ENCODE measurements at places on chromosomes 11 and 22.

GRCh38 chr11:79434283-79434682, 6.5 kb downstream of the TENM4 start:
- DNase-seq, result peak; percentile 44

GRCh38 chr11:19827399-19828135, 114.9 kb downstream of the NAV2 start:
- DNase-seq, result no peak

GRCh38 chr11:47797633-47798032, 30.5 kb upstream of the FNBP4 start:
- DNase-seq, result peak; percentile 89

GRCh38 chr11:19499999-19500398, 212.6 kb upstream of the NAV2 start:
- peak; percentile 68 for DNase-seq

DNA sequence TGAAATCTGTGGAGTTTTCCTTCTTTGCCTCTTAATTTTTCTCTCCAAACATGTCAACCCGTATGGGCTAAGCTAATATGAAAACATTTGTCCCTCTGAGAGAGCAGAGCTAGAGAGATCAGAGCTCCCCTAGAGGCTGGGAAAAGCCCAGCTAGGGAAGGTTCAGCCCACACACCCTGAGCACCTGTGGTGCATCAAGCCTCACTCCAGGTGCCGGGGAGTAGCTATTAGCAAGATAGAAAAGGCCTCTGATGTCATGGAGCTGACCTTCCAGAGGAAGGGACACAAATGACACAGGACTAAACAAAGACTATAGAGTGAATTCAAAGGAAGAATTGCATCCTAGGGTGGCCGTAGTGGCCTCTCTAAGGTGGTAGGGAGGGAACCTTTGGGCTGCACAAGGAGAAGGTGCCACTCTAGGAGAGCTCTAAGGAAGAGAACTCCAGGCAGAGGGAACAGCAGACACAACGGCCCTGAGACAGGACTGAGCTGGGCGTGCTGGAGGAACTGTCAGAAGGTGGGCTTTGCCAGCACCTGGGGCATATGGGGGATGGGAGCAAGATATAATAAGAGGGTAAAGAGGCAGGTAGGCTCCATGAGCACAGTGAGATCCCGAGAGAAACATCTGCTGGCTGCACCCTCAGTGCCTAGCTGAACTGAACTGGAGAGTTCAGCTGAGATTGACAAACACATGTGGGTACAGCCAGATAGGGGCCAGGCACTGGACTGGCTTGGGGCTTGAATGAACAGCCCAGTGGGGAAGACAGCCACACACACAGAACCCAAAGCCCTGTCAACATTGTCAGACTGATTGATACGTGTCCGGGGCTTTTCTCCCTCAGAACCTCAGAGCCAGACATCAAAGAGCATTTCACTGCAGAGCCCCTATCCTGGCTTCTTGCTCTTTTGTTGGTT, 65.5 kb upstream of the DRD2 start:
- no peak for DNase-seq

DNA sequence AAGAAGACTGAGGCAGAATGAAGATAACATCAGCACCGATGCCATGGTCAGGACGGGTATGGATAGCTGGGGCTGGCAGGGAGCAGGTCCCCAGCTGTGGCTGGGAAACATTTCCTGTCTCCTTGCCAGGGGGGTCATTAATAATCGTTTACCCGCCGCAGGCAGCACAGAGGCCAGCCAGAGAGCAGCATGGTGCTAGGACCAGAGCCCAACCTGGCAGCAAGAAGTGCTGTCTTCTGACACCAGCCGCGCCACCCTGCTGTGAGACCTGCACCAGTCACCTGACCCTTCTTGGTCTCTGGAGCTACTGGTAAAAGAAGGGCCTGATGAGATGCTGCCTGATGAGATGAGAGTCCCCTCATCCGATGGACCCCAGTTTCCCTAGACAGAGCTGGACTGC, 36.3 kb downstream of the PDE2A start:
- no peak for DNase-seq

GRCh38 chr22:43289976-43290721, 53.0 kb downstream of the SCUBE1 start:
- peak; percentile 11 for DNase-seq

DNA sequence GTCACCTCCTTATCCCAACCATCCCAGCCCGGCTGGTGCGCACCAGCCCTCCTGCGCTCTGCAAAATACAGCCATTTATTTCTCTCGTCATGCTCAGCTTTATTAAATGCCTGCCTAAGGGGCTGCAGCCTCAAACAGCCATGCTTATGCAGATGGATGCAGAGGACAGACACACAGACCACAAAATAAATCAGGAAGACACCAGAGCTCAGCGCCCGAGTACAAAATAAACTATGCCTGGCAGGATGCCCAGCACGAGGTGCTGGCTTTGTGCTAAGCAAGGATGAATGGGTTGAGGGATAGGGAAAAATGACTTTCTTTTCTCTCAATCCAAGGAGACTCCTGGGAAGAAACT, 70.5 kb downstream of the RPUSD4 start:
- peak; percentile 70 for DNase-seq

- DNase-seq, result no peak
Measured at GRCh38 chr22:30718938-30719337, 24.3 kb downstream of the OSBP2 start.

DNA sequence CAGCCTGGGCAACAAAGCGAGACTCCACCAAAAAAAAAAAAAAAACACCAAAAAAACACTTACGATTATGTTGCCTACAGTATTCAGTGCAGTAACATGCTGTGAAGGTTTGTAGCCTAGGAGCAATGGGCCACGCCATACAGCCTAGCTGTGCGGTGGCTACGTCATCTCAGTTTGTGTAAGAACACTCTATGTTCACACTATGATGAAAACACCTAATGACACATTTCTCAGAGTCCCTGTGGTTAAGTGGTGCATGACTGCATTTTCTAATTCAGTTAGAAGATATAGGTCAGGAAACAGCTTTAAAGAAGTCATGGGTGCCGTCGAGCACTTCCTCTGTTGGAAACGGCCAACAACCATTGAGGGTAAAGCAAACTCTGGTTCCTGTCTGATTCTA, 75.7 kb upstream of the ANO1 start:
- DNase-seq, result no peak

GRCh38 chr11:92929246-92929645, 40.2 kb upstream of the MTNR1B start:
- DNase-seq, result no peak

GRCh38 chr22:43669190-43669589, 142.9 kb downstream of the EFCAB6 start:
- no peak for DNase-seq

- DNase-seq, result peak; percentile 42
Measured at GRCh38 chr11:12871788-12872321, 137.3 kb upstream of the RASSF10 start.

DNA sequence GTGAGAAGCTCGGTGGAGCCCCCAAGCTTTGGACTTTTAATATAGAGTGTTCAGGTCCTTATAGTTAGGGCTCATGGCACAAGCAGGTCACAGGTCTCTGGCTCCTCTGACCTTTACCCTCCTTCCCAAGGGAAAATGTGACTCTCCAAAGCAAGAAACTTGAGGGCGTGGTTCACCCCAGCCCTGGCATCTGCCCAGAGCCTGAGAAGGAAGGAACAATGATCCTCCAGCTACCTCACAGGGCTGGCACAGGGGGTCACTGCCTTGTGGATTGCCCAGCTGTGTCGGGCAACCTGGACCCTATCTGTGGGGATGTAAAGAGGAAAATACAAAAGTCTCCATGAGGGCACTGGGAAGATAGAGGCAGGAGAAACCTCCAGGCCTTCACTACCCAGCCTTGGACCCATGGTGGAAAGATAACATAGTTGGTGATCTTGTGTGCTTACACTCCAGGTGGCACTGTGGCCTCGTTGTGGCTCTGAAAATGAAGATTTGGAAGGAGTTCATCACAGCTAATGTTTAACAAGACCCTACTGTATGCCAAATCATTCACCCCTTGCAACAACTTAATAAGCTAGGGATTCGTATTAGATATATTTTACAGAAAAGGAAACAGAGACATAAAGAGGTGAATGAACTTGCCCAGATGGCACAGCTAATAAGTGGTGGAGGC, 3.8 kb upstream of the ZNF195 start:
- no peak for DNase-seq

DNA sequence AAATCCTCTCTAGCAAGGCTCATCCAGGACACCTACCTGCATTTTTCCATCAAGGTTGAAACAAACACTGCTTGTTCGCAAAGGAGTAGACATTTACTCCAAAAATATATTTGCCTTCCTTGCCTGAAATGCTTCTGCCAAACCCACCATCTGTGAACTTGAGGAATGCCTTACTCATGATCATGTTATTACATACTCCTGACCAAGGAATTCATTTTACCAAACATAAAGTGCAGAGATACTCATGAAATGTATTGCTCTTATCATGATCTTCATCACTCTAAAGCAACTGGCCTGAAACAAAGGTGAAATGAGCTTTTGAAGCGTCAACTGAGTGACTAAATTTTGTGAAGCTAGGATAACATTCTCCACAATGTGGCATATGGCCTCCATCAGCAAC, 243.1 kb upstream of the CCDC179 start:
- peak; percentile 76 for DNase-seq

- DNase-seq, result peak; percentile 10
Measured at GRCh38 chr11:86999859-87000753, 37.6 kb upstream of the TMEM135 start.

- DNase-seq, result no peak
Measured at GRCh38 chr11:32003335-32003734, 87.5 kb upstream of the RCN1 start.

DNA sequence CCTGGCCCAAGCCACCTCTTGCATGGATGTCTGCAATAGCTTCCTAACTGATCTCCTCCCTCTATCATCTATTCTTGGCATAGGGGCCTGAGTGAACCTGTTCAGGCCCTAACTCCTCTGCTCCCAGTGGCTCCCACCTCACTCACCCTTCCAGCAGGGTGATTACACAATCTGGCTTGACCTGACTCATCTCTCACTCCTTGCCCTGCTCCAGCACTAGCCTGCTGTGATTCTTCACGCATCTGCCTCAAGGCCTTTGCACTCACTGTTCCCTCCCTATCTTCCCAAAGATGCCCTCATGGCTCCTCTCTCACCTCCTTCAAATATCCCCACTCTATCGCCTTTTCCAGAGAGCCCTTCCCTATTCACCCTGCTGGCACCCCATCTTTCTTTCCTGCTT, 10.5 kb downstream of the SCN4B start:
- DNase-seq, result no peak

DNA sequence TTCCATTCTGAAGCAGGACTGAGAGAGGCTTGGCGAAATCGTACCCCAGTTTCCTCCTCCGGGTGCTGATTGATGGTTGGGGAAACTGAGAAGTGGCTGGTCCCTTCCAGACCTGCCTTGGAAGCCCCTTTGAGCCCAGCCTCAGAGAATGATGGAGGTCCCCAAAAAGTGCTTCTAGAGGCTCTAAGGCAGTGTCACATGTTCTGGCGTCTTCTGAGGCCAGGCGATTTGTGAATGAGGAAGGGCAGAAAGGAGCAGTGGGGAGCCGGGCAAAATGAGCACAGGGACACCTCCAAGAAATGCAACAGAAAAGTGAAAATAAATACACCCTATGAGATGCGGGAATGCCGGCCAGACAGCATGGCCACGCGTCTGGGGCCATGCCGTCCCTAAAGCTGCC, 1.0 kb upstream of the LIF start:
- no peak for DNase-seq

DNA sequence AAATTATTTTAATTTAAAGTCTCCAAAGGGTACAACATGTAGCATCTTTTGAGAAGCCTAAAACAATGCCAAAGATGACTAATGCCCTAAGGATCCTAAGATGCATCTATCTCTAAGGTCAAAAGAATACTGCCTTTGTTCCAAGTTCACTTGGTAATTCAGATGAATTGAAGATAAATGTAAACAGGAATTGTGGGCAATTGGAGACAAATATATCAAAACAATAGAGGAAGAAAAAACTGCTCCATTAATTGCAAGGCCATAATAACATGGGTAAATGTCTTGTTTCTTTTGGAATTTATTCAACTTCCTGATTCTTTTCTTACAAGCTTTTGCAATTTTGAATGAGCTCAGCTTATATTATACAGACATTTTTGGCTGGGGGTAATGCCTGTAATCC, 338.6 kb downstream of the TTC28 start:
- DNase-seq, result peak; percentile 12

GRCh38 chr11:41461057-41461681, 1.7 kb upstream of the LRRC4C start:
- DNase-seq, result no peak

- no peak for DNase-seq
Measured at GRCh38 chr11:72613977-72614376, 60.2 kb downstream of the PDE2A start.

- no peak for DNase-seq
Measured at GRCh38 chr22:19678949-19679521, 35.3 kb upstream of the SEPTIN5 start.

DNA sequence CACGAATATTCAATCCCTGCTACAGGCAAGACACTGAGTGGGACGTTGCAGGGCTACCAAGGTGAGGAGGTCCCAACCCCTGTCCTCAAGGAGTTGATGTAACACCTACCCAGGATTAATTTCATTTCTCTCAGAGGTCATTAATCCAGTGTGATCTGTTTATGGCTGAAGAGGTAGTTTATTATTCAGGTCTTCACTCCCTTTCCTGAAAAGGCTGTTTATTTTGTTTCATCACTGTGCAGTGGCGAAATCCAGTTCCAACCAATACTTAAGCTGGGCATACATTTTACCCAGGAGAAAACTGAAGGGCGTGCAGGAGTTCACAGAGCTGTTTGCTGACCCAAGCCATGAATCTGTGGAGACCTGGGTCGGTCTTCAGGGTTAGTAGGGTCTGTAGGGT, 2.7 kb upstream of the PTPRJ start:
- peak; percentile 38 for DNase-seq

DNA sequence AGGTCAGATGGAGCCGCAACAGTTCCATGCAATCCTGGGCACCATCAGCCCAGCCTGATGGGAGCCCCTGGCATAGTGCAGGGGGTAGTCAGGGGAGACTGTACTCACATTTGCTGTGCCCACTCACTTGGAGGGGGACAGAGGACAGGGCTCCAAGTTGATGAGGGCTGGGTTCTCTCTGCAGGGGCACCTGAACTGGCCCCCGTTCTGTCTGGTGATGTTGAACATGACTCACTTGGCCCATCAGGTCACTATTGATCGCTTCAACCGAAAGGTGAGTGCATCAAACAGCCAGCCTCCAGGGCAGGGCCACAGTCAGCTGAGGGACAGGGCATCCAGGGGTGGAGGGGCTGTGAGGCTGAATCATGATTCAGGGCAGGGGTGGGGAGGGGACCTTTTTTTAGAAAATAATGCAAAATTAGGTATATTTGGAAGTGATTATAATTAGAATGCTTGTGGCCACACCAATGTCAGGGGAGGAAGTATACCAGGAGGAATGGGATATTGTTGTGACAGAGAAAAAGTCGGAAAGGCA, 66.4 kb downstream of the OTOG start:
- DNase-seq, result no peak

- no peak for DNase-seq
Measured at GRCh38 chr11:130194241-130195023, 34.9 kb downstream of the ST14 start.

DNA sequence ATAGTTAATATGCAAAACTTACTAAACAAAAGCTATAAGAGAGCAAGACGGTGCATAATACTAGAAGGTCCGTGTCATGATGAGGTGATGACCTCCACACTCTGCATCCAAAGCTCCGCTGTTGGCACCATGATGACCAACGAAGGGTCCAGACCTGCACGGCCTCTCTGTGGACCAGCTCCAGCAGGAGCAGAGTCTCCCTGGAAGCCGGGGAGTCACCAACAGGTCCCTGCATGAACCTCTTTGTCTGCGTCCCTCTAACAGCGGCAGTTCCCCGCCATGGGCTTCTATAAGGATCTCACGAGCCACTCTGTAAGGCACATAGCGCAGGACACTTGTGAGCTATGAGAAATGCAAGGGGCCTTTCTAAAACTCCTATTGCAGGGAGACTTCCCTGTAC, 517.3 kb downstream of the BRD1 start:
- DNase-seq, result no peak
